Hippocampal formation (tissue), 2 donors: ENCODE measurements at places on chromosomes 7 and 10.

GRCh38 chr7:13099154-13099795 is 411.8 kb downstream of the ARL4A start:
- DNase-seq = no peak

DNA sequence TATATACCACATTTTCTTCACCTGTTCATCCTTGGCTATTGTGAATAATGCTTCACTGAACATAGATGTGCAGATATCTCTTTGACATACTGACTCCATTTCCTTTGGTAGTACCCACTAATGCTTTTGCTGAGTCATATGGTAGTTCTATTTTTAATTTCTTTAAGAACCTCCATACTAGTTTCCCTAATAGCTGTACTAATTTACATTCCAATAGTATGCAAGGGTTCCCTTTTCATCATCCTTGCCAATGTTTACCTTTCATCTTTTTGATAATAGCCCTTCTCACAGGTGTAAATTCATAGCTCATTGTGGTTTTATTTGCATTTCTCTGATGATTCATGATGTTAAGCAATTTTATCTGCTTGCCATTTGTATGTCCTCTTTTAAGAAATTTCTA is 159.9 kb downstream of the CALCR start:
- no peak for DNase-seq

GRCh38 chr7:156780724-156781455 is 112.1 kb downstream of the LMBR1 start:
- DNase-seq = no peak

DNA sequence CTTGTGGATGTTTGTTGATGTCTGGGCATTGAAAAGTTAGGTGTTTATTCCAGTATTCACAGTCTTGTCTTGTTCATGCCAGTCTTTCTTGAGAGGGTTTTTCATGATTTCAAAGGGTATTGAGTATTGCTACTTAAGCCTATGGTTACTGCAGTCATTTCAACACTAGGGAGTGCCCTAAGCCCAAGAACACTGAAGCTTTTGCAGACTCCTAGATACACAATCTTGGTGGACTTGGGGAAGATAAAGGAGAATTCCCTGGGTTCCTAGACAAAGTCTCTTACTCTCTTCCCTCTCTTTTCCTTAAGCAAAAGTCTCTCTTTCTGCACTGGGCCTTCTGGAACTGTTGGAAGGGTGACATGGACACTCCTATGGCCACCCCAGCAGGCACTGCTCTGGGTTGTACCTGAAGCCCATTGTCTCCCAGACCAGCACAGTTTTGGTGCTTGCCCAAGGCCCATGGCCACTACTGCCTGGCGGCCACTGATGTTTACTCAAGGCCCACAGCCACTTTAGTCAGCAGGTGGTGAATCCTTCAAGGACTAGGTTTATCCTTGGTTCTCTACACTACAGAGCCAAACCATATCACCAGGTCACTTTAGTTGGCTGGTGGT is 24.9 kb downstream of the SAMD9 start:
- no peak for DNase-seq

- DNase-seq = no peak
These were observed 360.5 kb upstream of the GALNT17 start for GRCh38 chr7:70771451-70771850.

GRCh38 chr10:100569687-100570481 is 34.1 kb downstream of the HIF1AN start:
- no peak for DNase-seq

- no peak for DNase-seq
These were observed 76.6 kb downstream of the RBM33 start for GRCh38 chr7:155721056-155721455.

DNA sequence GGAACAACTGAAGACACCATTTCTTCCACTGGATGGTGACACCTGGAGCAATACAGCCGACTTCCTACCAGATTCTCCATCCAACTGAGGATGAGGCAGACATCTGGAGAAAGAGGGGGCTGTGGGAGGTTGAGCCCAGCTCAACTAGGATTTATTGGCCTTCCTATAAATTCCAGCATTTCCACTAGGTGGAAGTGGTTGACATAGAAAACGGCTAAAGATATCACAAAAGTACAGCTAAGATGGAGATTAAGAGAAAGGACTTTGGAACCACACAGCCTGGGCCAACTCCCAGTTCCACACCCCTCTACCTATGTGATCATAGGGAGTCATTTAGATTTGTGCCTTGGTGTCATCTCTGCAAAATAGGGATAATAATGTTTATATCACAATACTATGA is 61.3 kb upstream of the CAV2 start:
- DNase-seq = no peak

DNA sequence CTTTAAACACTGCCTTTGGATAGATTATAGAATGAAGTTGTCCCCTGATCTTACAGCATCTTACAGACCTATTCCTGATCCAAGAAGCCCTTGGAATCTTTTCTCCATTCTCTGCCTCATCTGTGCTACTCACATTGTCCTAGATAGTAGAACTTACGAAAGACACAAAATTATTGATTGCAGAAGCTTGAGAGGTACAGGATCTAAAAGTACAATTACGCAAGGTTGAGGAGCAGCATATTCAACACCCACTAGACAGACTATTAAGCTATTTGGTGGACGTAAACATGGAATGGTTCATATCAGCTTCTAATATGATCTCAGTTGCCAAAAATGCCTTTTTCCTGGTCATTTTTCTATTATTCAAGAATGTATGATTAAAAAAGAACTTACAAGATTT is 90.5 kb upstream of the SEM1 start:
- DNase-seq = no peak

GRCh38 chr10:127293640-127294039 is 97.2 kb upstream of the INSYN2A start:
- no peak for DNase-seq

- no peak for DNase-seq
These were observed 147.5 kb downstream of the RAB11FIP2 start for GRCh38 chr10:117899181-117899683.
